ENCODE measurements at places on chromosomes 12 and 14. TPM values are rescaled to one million over a fixed set of nuclear protein-coding genes. Genes with fewer than 3 reads are reported as not detected.

GRCh38 chr12:107094183-107094448 is 767 bp upstream of the CRY1 start:
- no peak for DNase-seq

GRCh38 chr12:59699421-59700152 is 103.8 kb downstream of the SLC16A7 start:
- peak; percentile 87 for DNase-seq

DNA sequence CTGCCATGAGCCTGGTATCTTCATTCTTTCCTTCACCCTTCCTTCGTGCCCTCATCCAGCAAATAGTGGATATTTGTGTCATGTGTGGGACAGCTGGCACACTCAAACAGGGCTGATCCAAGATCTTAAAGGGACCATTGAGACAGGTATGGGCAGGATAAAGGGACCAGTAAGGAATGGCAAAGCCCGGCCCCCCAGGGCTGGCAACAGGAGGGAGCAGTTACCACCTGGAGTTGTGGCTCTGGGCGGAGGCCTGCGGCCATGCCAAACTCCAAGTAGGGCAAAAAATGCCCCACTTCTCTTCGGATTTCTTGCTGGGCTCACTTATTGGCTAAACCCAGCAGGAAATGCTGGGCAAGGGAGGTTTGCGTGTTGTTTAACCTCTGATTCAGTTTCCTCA is 2.1 kb downstream of the OGFOD2 start:
- no peak for DNase-seq

DNA sequence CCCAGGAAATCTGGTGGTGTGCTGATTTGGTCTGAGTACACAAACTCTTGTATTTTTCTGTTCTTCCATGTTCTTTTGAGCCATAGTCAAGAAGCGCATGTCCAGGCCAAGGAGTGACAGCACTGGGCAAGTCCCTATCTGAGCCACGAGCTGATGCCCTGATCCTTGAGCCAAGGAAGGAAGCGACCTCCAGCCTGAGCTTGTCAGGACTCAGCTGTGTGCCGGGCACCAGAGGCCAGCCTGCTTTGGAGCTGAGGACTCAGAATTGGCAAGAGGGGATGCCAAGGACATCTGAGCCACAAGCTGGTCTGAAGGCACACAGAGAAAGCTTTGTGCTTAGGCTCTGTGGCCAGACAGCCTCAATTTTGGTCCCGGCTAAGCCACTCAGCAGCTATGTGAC is 52.6 kb downstream of the GALNT16 start:
- DNase-seq, result no peak

DNA sequence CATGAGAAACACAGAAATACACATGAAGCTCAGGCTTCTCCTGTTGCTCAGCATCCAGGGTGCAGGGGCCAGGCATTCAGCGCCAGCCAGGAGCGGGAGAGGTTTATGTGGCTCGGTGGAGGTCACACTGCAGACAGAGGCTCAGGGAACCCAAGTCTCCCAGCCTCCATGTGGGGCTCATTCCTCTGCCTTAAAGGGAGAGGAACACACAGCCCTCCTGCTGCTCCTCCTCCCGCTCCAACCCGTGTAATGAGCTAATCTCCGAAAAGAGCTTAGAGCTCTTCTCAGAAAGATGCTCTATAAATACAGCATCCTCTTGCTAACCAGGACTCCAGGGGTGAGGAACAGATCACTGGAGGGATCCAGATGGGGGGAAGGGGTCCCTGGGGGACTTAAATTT is 28.2 kb downstream of the FGF6 start:
- no peak for DNase-seq

GRCh38 chr12:94057262-94058151 is 90.9 kb upstream of the PLXNC1 start:
- DNase-seq, result peak; percentile 66

GRCh38 chr14:63186453-63186852 is 17.8 kb upstream of the RHOJ start:
- DNase-seq, result peak; percentile 8

DNA sequence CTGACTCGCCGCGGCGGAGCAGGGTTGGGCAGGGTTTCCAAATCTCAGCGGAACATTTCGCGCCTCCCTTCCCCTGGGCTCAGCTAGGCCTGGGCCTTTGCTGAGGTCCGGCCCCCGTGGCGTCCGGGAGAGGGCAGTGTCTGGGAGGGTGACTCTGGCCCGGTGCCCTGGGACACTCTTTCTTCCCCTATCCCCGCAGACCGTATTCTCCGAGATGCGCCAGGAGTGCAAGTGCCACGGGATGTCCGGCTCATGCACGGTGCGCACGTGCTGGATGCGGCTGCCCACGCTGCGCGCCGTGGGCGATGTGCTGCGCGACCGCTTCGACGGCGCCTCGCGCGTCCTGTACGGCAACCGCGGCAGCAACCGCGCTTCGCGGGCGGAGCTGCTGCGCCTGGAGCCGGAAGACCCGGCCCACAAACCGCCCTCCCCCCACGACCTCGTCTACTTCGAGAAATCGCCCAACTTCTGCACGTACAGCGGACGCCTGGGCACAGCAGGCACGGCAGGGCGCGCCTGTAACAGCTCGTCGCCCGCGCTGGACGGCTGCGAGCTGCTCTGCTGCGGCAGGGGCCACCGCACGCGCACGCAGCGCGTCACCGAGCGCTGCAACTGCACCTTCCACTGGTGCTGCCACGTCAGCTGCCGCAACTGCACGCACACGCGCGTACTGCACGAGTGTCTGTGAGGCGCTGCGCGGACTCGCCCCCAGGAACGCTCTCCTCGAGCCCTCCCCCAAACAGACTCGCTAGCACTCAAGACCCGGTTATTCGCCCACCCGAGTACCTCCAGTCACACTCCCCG is 3.0 kb downstream of the WNT1 start:
- no peak for DNase-seq

- DNase-seq, result no peak
These were observed 247.0 kb downstream of the PHLDA1 start for GRCh38 chr12:75784591-75784990.

The RD3L gene
- not detected for total RNA-seq

DNA sequence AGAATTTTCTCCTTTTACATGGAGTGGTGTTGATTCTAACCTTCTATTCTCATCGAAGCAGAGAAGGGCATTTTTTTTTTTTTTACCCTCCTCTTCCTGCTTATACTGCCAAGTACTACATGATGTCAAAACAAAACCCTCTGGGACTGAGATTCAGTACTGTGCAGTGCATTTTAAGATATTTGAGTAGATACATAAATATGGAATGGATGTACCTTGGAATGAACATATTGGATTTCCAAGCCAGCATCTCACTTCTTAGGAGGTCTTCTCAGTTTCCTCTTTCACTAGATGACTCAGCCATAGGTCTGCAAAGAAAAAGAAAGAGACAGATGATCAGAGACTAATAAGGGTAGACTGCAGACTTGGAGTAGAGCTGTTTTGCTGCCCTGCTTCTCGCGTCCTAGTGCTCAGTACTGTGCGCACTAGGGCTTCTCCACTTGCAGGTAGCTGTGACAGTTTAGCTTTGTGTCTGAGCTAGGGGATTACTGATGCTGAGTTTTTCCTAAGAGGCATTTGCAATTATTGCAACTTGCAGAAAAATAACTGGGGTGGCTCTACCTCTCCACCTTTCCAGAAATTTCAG is 20.4 kb downstream of the TPH2 start:
- DNase-seq, result peak; percentile 5

DNA sequence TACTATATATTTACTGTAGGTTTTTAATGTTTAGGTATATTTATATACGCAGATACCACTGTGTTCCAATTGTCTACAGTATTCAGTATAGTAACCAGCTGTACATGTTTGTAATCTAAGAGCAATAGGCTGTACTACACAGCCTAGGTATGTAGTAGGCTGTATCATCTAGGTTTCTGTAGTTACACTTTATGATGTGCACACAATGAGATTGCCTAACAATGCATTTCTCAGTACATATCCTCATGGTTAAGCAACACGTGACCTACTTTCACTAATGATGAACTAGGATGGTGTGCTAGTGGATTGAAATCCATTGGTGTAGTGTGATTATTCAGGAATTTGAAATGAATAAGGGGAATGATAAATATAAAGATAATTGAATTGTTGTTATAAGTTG is 77.7 kb downstream of the ETNK1 start:
- DNase-seq, result no peak

GRCh38 chr14:57982804-57983634 is 117.1 kb upstream of the SLC35F4 start:
- DNase-seq, result no peak

DNA sequence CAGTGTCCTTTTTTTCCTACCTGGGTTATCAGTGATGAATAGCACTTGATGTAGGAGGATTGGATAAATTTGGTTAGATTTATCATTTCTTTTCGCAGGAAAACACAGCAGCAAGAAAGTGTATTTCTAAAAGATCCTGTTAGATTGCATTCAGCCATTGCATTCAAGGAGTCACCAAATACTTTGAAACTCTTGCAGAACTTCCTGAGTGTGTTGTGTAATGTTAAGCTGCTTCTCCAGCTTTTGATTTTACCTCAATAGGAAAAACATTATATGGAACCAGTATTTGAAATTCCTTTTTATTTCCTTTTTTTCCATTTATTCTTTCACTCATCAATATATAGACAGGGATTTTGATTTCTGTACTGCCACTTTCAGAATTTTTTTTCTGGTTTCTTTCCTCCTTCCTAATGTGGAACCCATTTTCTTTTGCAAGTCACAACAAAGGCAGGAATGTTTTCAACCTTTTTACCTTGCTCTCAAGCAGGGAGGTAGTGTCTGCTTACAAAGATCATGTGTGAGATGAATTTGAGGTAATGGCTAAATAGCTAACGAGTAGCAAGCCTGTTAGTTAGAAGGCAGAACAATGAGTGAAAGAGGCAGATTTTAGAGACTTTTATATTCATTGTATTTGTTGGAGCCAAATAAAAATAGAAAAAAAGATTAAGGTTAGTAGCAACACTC is 56.2 kb downstream of the PPHLN1 start:
- DNase-seq, result peak; percentile 51

GRCh38 chr14:30915596-30915995 is 41.2 kb downstream of the COCH start:
- peak; percentile 51 for DNase-seq

The KLRC1 gene
- not detected for total RNA-seq

- no peak for DNase-seq
These were observed 4.9 kb upstream of the PPP1R12A start for GRCh38 chr12:79939728-79940310.

- peak; percentile 4 for DNase-seq
These were observed 360.5 kb upstream of the TMPO start for GRCh38 chr12:98154850-98155249.

Data from fibroblast of villous mesenchyme (primary cell).